ENCODE measurements at places on chromosomes 5 and 9. TPM values are rescaled to one million over a fixed set of nuclear protein-coding genes. Genes with fewer than 3 reads are reported as not detected.

Gene PCDHA9
- 0.17 TPM for total RNA-seq

Gene CDH9
- not detected for total RNA-seq

Gene HTR1A
- total RNA-seq, result 1.8 TPM

Gene FAM193B
- total RNA-seq, result 42.4 TPM

DNA sequence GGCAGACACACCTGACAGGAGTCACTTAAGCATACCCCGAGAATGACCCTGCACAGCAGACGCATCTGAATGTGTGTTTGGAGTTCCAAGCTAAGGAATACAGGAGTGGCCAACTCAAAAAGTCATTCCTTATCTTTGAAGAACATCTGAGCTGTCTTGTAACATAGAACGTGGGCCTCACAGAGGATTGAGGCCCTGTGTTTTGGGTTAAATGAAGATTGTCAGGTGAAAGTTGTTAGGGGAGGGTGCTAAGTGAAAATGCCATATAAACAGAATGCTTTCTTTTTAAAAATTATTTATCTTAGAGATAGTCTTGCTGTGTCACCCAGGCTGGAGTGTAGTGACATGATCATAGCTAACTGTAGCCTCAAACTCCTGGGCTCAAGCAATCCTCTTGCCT lies 100.9 kb downstream of the PIK3R1 start:
- H3K4me1 ChIP-seq, result peaks cover 19% of the 10 kb centered on the region
- no peaks in the 10 kb centered on the region for H3K36me3 ChIP-seq
- no peaks in the 10 kb centered on the region for H3K27me3 ChIP-seq
- peak overlapping the region; percentile 55 for H3K27ac ChIP-seq
- peak; percentile 23 for DNase-seq
- no peak overlapping the region for H3K4me3 ChIP-seq

DNA sequence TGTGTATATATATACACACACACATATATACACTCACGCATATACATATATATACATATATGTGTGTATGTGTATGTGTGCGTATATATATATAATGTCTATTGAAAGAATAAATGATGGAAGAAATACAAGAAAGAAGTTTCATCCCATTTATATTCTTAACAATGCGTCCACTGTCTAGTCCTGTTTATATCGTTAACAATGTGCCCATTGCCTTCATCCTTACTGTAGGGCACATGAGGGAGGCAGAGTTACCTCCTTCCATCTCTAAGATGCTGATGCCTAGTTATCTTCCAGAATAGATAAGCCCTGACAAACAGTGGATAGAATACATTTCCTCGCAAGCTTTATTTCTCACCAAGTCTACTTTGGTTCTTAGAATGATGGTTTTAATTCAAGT lies 389.8 kb upstream of the SEMA6A start:
- H3K36me3 ChIP-seq, result no peaks in the 10 kb centered on the region
- no peaks in the 10 kb centered on the region for H3K27me3 ChIP-seq
- no peak overlapping the region for H3K27ac ChIP-seq
- no peaks in the 10 kb centered on the region for H3K4me1 ChIP-seq
- DNase-seq, result no peak

- H3K4me1 ChIP-seq, result peaks cover 19% of the 10 kb centered on the region
- DNase-seq, result no peak
- no peaks in the 10 kb centered on the region for H3K36me3 ChIP-seq
- H3K27me3 ChIP-seq, result no peaks in the 10 kb centered on the region
Observed at GRCh38 chr5:61431923-61432620, 100.0 kb downstream of the ZSWIM6 start.

DNA sequence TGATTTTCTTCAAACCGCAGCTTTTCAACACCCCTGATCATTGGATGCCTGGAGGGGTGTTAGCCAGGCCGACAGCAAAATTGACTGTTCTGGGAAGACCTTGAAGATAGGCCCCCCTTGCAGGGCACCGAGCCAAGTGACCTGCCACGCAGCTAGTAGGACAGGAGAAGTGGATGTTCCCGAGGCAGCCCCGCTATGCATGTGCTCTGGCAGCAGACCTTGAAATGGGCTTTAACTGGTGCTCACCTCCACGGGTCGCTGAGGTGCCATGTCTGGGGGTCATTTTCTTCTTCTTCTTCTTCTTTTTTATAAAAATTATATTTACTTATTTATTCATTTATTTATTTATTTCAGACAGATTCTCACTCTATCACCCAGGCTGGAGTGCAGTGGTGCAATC lies 12.6 kb downstream of the FGF18 start:
- no peak for DNase-seq
- H3K4me3 ChIP-seq, result no peak overlapping the region
- H3K4me1 ChIP-seq, result no peaks in the 10 kb centered on the region
- H3K36me3 ChIP-seq, result no peaks in the 10 kb centered on the region
- H3K27ac ChIP-seq, result no peak overlapping the region

DNA sequence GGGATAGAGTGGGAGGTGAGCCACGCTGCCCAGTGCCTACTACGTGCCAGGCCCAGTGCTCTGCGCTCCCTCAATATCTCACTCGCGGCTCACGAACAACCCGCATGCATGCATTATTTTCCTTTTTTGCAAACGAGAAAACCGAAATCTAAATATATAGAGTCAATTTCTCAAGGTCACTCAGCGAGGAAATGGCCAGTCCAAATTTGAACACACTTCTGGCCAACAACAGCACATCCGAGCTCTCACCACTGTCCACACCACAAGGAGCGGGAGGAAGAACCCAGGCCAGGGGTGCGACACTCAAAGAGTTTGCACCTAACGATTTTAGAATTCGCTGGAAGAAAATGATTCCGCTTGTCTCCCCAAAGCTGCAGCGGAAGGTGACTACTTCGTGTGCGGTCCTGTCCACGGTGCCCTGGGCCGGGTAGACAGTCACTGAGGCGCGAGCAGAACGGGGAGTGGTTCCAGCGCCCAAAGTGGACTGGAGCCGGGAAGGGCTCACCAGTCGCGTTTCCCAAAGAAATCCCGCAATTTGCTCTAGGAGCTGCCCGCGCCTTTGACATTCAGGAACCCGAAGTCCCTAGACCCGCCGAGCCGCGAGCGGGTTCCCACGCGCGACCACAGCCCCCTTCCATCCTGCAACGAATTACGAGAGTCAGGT lies 1.1 kb upstream of the TLX3 start:
- DNase-seq, result no peak
- peaks cover 24% of the 10 kb centered on the region for H3K4me1 ChIP-seq
- H3K27ac ChIP-seq, result no peak overlapping the region
- H3K4me3 ChIP-seq, result no peak overlapping the region
- H3K27me3 ChIP-seq, result peaks cover 56% of the 10 kb centered on the region

GRCh38 chr5:96014395-96014794 lies 52.7 kb upstream of the ELL2 start:
- no peak overlapping the region for H3K4me3 ChIP-seq
- H3K27me3 ChIP-seq, result no peaks in the 10 kb centered on the region
- H3K4me1 ChIP-seq, result no peaks in the 10 kb centered on the region
- DNase-seq, result no peak

DNA sequence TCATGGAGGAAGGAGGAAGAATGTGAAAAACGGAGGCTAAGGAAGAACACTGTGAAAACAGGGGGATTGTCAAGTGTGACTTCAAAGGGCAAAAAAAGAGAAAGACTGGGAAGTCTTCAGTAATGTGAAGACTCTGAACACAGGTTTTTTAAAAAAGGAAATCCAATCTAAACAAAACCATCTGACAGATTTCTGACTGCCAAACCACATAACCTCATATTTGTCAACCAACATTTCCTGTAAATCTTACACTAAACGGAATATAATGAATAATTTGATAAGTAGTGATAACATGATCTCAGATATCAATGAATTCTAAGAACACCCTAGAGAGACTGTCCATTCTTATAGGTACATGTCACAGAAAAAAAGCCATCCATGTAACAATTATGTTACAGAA lies 124.7 kb downstream of the FBN2 start:
- H3K27me3 ChIP-seq, result no peaks in the 10 kb centered on the region
- no peaks in the 10 kb centered on the region for H3K4me1 ChIP-seq
- no peak overlapping the region for H3K4me3 ChIP-seq
- no peak for DNase-seq
- H3K27ac ChIP-seq, result no peak overlapping the region
- H3K36me3 ChIP-seq, result no peaks in the 10 kb centered on the region

GRCh38 chr5:166349046-166349445 lies 1942.4 kb upstream of the WWC1 start:
- H3K36me3 ChIP-seq, result no peaks in the 10 kb centered on the region
- no peak overlapping the region for H3K4me3 ChIP-seq
- DNase-seq, result no peak
- H3K4me1 ChIP-seq, result peaks cover 4% of the 10 kb centered on the region

GRCh38 chr5:56145106-56145505 lies 88.0 kb downstream of the ANKRD55 start:
- H3K27ac ChIP-seq, result no peak overlapping the region
- H3K36me3 ChIP-seq, result no peaks in the 10 kb centered on the region
- H3K4me1 ChIP-seq, result peaks cover 25% of the 10 kb centered on the region
- no peak for DNase-seq
- no peak overlapping the region for H3K4me3 ChIP-seq

DNA sequence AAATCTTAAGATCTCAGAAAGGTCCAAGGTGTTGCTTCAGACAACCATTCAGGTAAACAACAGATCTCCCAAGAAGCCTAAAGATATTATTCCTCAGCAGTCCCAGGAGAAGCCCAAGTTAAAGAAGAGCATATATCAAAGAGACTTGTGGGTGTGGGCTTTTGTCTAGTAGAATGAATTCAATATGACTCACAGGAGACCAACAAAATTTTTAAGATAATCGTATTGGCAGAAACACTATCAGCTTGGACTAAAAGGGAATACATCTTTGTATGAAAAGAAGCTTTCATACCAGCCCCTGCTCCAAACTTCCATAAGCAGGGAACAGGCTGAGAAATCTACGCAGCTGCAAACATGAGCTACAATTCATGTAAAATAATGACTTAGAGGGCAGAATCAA lies 10.2 kb downstream of the CTNNAL1 start:
- H3K27ac ChIP-seq, result no peak overlapping the region
- no peak for DNase-seq
- no peak overlapping the region for H3K4me3 ChIP-seq
- no peaks in the 10 kb centered on the region for H3K27me3 ChIP-seq
- no peaks in the 10 kb centered on the region for H3K36me3 ChIP-seq
- no peaks in the 10 kb centered on the region for H3K4me1 ChIP-seq

GRCh38 chr5:171299851-171300250 lies 9.2 kb upstream of the TLX3 start:
- no peaks in the 10 kb centered on the region for H3K36me3 ChIP-seq
- H3K4me1 ChIP-seq, result no peaks in the 10 kb centered on the region
- H3K27ac ChIP-seq, result no peak overlapping the region
- H3K4me3 ChIP-seq, result no peak overlapping the region
- peaks cover 3% of the 10 kb centered on the region for H3K27me3 ChIP-seq
- DNase-seq, result no peak

GRCh38 chr9:111632695-111633388 lies 1.7 kb downstream of the DNAJC25 start:
- no peaks in the 10 kb centered on the region for H3K36me3 ChIP-seq
- DNase-seq, result no peak
- H3K27me3 ChIP-seq, result no peaks in the 10 kb centered on the region
- H3K4me3 ChIP-seq, result no peak overlapping the region

DNA sequence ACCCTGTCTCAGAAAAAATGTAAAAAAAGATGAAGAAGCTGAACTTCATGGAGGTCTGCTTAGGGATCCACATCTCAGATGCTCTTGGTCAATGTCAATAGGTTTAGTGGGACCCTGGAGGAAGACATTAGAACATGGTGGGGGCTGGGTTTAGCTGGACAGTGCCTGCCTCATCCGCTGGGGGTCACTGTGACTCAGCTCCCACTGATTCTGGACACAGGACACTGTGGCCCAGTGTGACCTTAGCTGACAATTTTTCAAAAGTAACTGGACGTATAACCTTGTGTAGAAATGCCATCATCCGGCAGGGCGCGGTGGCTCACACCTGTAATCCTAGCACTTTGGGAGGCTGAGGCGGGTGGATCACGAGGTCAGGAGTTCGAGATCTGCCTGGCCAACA lies 7.3 kb upstream of the HNRNPAB start:
- DNase-seq, result peak; percentile 13
- H3K36me3 ChIP-seq, result no peaks in the 10 kb centered on the region
- no peaks in the 10 kb centered on the region for H3K27me3 ChIP-seq

DNA sequence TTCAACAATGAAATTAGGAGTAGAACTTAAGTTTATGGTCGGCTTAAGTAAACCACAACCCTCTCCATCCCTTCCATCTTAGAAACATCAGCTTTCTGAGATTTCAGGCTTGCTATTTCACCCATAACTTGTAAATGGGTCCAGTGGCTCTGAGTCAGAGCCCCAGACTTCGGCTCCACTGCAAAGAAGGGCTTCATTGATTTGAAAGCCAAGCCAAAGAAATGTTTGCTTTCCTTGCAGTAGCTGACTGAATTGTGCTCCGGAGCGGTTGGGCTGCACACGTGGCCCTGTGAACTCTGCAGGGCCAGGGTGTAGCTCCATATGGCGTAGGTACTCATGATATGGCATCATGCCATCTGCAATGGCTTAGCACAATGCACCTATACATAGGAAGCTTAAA lies 57.0 kb downstream of the NREP start:
- no peak overlapping the region for H3K4me3 ChIP-seq
- no peaks in the 10 kb centered on the region for H3K36me3 ChIP-seq
- no peak overlapping the region for H3K27ac ChIP-seq
- no peaks in the 10 kb centered on the region for H3K27me3 ChIP-seq

DNA sequence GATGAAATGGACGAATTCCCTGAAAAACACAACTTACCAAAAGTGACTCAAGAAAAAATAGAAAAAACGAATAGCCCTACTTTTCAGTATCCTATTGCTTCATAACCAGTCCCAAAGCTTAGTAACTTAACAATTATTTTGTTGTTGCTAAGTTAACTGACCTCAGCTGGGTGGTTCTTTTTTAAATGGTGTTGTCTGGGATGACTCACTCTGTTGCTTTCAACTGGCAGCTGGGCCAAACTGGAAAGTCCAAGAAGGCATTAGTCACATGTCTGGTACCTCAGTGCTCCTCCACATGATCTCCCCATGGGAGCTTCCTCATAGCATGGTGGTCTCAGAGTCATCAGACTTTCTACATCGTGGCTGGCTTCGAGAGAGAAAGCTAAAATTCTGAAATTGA lies 47.8 kb upstream of the ADAMTS2 start:
- no peaks in the 10 kb centered on the region for H3K27me3 ChIP-seq
- H3K36me3 ChIP-seq, result no peaks in the 10 kb centered on the region
- no peak overlapping the region for H3K4me3 ChIP-seq
- H3K27ac ChIP-seq, result no peak overlapping the region
- no peaks in the 10 kb centered on the region for H3K4me1 ChIP-seq
- no peak for DNase-seq

- no peak overlapping the region for H3K4me3 ChIP-seq
- H3K27me3 ChIP-seq, result no peaks in the 10 kb centered on the region
- H3K36me3 ChIP-seq, result no peaks in the 10 kb centered on the region
Observed at GRCh38 chr9:84850830-84851392, 181.4 kb downstream of the NTRK2 start.

- no peak overlapping the region for H3K27ac ChIP-seq
- no peaks in the 10 kb centered on the region for H3K27me3 ChIP-seq
- no peak for DNase-seq
- H3K4me3 ChIP-seq, result no peak overlapping the region
- H3K36me3 ChIP-seq, result no peaks in the 10 kb centered on the region
Observed at GRCh38 chr9:133958756-133959155, 33.4 kb downstream of the VAV2 start.

All from thyroid gland (tissue), 4 donors.